ENCODE measurements at places on chromosomes 3 and 15.
A peak's percentile ranks its signal among the peaks of the same experiment; 100 is the strongest.

DNA sequence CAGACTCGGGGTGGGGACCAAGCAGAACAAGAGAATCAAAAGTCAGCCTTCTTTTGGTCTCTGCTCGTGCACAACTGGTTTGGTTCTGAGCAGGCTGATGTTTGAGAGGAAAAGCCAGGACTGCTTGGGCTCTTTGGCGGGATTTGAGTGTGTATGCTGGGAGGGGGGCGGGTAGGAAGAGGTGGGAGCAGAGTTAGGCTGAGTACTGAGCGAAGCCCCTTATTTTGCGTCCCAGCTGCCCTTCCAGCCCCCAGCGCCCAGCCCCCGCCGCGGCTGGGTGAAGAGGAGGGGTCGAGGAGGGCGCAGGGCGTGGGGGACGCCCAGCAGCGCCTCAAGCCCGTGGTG is 153.5 kb upstream of the GOLIM4 start:
- no peak for DNase-seq

DNA sequence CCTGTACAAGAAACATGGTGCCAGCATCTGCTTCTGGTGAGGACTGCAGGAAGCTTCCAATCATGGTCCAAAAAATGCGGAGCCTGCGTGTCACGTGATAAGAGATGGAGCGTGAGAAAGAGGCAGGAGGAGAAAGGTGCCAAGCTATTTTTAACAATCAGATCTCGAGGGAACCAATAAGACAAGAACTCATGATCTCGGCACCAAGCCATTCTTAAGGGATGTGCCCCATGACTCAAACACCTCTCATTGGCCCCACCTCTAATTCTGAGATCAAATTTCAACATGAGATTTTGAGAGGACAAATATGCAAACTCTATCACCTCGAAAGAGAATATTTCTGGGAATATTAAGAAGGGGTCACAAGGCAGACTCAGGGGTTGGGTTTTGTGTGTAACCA is 107.2 kb downstream of the PYDC2 start:
- DNase-seq = no peak

DNA sequence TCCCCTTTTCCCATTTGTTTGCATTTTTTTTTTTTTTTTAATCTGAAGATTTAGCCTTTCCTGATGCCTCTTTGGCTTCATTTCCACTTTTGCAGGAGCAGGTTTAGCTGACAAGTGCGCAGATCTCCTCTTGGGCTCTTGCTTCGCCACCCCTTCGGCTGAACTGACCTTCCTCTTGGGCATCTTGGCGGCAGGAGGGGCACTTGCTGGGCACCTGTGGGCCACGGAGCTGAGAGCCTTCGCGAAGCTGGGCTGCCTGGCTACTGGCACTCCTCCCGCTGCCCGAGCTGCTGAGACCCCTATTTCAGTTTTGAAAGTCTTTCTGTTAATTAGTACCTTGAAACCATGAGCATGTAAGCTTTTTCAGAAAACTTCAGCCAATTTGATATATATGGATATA is 8.8 kb downstream of the ARL13B start:
- no peak for DNase-seq

GRCh38 chr15:89184357-89184756 is 37.0 kb downstream of the RLBP1 start:
- peak; percentile 40 for DNase-seq

DNA sequence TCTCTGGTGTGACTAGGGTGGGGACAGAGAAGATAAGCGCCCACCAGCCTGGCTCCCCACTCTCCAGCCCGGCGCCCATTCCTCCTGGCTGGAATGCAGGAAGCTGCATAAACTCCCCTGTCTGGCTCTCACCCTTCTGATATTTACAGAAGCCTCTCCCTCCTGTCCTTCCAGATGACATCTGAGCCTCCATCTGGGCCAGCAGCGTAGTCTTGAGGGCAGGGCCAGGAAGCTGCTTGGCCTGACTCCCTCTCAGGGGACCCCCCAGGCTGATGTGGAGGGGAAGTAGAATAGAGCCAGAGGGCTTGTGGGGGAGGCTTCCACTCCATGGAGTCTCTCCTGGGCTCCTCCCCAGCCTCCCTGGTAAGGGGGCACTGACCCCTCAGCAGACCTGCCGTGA is 49.9 kb downstream of the LINGO1 start:
- no peak for DNase-seq

DNA sequence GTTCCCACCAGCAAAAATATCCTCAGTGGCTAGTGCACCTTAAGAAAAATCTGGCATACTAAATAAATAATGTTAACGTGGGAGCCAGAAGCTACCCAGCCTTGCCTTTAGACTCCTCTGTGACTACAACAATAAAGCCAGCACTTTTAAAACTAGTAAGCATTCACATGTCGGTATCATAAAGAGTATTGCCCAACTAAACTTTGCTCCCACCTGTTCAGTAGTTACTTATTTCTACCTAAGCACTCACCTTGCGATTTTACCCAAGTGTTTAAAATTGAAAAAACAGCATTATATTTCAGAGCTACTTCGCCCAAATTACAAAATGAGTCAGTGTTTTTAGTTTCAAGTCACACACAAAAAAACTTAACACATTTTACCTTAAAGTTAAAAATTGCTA is 12.8 kb downstream of the ALDH1L1 start:
- no peak for DNase-seq

DNA sequence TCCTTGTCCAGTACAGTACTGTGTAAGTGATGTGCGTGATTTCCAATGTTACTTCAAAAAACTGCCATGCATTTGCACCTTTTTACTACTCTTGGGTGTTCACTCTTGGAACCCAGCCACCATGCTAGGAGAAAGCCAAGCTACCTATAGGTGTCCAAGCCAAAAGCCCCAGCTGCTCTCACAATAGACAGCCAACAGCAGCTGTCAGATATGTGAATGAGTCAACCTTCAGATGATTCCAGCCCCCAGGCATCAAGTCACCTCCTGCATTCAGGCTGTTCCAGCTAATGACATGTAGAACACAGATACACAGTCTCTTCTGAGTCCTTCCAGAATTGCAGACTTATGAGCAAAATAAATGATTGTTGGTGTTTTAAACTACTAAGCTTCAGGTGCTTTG is 417.7 kb upstream of the TGFBR2 start:
- DNase-seq = peak; percentile 94

- peak; percentile 96 for DNase-seq
These were observed 10.5 kb upstream of the SLITRK3 start for GRCh38 chr3:165206454-165207266.

DNA sequence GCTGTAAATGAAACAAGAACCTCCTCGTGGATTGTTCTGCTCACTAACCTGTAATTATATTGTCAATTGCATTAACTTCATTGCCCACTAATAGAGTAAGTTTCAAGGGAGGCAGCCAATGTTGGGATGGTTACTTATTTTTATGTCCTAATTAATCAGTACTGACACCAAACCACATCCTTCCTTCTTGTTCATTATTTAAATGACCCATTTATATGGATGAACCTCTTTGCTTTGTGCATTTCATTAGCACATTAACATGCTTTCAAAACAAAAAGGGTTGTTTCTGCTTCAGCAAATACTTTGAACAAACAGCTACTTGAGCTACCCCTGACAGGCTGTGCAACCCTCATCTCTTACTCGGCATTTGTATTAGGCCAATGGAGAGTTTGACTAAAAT is 374.2 kb downstream of the MECOM start:
- peak; percentile 21 for DNase-seq

DNA sequence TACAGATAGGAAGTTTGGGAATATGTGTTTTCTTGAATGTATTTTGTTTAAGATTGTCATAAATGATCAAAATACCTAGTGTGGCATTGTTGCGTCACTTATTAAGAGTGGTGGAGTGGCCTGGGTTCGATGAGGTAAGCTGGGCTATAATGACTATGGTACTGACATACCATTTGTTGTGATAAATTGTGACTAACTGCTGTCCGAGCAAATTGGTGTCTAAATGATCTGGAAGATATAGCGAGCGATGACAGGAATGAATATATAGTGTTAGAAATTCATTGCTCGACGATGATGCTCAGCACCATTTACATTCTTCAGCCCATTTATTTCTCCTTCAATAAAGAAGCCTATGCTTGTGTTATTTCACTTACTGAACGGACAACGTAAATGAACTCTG is 123.3 kb downstream of the MCTP2 start:
- no peak for DNase-seq

DNA sequence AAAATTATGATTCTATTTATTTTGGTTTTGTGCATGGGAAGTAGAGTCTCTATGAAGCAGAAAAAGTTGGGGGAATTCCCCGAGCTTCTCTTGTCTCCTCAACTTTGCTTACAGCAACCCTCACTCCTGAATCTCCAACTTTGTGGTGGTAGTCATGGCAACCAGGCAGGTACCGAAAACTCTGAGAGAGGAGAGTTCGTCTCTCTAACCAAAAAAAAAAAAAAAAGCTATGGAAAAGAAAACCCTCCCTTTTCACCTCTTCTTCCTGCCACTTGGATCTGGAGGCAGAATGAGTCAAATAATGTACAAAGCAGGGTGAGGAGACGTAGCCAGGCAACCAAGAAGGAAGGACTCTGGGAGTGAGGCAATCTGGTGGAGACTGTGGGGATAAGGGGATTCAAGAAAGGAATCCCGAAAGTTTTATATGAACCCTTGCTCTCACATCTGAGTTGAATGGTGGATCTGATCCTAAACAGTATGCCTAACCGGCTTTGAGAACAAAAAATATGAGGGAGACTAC is 108.1 kb downstream of the PLOD2 start:
- DNase-seq = no peak

DNA sequence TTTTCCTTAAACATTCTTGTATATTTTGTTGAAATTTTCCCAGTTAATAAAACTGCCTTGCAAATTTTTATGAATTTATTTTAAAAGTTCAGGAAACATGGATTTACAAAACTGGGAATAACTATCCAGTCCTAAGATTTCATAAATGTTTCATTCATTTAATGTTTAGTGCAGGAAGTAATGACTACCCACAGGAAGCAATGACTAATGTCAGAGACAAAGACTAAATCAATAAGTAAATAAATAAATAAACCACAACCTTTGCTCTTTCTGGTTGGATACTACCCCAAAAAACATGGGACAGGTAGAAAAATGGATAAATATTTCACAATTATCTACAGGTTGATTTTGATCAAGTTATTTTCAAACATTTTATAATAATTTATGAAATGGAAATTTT is 48.8 kb upstream of the TMCO5A start:
- DNase-seq = no peak

GRCh38 chr3:186828340-186828739 is 14.2 kb upstream of the ADIPOQ start:
- DNase-seq = no peak

GRCh38 chr3:183275418-183275817 is 22.4 kb downstream of the B3GNT5 start:
- DNase-seq = peak; percentile 48

- DNase-seq = no peak
These were observed 194.4 kb upstream of the ONECUT1 start for GRCh38 chr15:52984507-52984906.

GRCh38 chr3:152780553-152780952 is 54.4 kb upstream of the P2RY1 start:
- DNase-seq = no peak

GRCh38 chr3:72273615-72274014 is 488.7 kb upstream of the PROK2 start:
- no peak for DNase-seq

GRCh38 chr3:97736928-97737327 is 27.6 kb upstream of the ARL6 start:
- no peak for DNase-seq

- DNase-seq = no peak
These were observed 177.1 kb upstream of the GALNT15 start for GRCh38 chr3:15997274-15997943.

GRCh38 chr3:197428117-197428801 is 127.5 kb downstream of the BDH1 start:
- DNase-seq = no peak

- DNase-seq = no peak
These were observed 22.8 kb downstream of the CFAP100 start for GRCh38 chr3:126417515-126417914.

- no peak for DNase-seq
These were observed 15.0 kb upstream of the C15orf61 start for GRCh38 chr15:67505675-67506572.

DNA sequence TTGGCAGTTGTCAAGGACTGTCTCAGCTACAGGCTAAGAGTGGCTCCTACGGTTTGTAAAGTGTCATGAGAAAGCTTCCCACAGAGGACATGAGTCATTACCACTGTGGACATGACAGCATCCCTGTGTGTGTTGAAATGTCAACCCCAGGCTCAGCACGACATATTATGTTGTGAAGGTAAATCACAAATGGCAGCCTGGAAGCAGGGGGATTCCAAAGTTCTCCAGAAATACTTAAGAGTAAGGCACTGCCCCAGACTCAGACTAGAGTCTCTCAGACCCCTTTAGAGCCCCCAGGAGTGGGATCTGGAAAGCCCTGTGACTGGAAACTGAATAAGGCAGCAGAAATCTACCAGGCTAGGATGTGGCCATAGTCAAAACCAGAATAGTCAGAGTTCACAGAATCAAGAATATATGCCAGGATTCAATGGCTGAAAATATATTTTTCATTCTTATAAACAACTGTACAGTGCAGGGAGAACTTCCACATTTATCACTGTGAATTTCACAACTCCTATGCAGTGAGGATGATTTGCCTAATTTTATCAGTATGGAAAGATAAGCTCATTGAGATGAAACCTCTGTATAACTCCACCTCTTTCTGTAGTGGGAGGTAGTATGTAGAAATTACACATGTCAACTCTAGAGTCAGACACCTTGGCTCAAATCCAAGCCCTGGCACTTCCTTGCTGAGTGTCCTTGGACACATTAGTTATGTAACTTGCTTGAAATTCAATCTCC is 237.1 kb upstream of the CFAP20DC start:
- no peak for DNase-seq

DNA sequence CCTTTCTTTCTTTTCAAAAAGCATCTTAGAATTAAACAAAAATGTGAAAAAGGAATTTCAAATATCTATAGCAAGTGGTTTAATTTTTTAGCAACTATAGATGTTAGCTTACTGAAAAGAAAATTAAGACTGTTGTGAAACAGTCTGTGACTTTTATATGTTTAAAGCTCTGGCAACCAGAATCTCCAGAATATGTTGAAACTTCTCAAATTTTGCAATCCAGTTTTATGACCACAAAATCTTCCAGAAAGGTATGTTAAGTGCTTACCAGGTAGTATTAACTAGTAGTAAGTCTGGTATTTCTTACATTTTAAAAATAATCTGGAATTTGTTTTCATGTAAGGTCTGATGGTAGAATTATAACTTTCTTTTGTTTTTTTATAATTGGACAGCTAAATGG is 235.0 kb downstream of the SLC9A9 start:
- no peak for DNase-seq

DNA sequence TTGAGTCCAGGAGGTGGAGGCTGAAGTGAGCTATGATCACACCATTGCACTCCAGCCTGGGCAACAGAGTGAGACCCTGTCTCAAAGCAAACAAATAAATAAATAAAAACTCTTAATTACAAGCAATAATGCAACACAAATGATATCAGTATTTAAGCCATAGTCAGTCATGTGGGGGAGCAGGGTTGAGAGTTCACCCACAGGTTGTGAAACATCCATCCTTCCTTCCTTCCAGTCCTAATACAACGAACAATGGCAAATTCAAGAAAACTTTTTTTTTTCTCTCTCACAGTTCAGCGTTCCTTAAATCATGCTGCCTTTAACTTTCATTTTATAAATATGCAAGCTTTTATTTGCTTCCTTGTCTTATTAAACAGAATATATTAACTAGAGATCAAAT is 24.1 kb downstream of the ZNF592 start:
- DNase-seq = no peak

Measured in NCI-H2081 (cell line).